ENCODE measurements at places on chromosomes 12 and 14.

DNA sequence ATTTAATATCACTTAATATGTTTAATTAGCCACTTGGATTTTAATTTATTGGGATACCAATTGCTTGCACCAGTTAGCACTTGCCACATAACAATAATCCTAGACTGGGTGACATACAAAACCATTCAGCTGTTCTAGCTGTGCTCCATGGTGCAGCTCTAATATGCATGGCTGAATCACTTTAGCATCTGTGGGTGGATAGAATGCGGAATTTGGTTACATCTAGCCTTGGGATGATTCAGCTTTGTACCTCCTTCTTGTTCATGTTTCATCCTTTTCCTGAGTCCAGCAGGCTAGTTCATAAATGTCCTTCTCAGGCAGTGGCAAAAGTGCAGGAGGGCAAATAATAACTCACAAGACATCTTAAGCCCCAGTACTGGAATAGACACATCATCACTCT, 1263.0 kb downstream of the LRFN5 start:
- DNase-seq, result no peak

DNA sequence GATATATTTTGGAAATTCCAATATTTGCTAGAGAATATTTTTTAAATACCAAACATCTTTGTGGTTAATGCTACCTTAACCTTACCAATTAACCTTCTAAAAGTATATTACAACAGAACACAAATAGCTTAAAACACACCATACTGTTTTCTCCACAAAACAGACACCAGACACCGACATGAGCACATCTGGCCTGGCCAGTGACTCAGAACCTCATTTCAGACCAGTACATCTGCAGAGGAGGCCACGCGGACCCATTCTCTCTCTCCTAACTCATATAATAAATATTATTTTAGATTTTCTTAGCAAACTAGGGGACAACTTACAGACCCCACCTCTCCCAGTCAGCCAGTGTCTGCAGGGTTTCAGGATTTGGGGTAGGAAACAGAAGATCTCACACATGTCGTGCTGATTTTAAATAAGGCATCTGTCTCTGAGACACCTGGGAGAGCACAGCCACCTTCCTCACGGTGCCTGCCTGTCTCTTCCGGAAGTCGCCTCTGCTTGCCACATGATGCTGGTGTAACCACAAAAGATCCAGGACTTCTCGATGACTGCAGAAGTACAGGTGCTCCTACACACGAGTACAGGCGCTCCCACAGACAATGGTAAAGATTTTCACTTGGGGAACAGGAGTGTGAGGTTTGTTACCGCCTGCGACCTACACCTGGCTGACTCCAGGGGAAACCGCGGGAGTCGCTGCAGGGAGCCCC, 9.7 kb upstream of the ANKLE2 start:
- DNase-seq, result no peak

DNA sequence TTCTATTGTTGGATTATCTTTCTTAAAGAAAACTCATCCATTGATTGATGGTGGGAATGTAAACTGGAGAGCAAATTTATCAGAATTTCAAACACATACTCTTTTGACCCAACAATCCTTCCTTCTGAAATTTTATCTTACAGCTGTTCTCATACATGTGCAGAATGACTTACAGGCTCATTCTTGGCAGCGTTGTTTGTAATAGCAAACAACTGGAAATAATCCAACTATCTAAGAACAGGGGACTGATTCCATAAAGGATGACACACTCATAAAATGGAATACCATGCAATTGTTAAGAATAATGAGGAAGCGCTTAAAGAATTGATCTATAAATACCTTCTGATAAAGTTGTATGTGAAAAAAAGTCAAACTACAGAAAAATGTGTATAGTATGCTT, 24.0 kb downstream of the RHOJ start:
- no peak for DNase-seq

GRCh38 chr12:68932128-68932960, 627 bp downstream of the CPM start:
- DNase-seq, result no peak

GRCh38 chr12:40561395-40561966, 130.8 kb upstream of the CNTN1 start:
- no peak for DNase-seq

GRCh38 chr12:1553987-1554982, 40.1 kb downstream of the FBXL14 start:
- DNase-seq, result no peak

DNA sequence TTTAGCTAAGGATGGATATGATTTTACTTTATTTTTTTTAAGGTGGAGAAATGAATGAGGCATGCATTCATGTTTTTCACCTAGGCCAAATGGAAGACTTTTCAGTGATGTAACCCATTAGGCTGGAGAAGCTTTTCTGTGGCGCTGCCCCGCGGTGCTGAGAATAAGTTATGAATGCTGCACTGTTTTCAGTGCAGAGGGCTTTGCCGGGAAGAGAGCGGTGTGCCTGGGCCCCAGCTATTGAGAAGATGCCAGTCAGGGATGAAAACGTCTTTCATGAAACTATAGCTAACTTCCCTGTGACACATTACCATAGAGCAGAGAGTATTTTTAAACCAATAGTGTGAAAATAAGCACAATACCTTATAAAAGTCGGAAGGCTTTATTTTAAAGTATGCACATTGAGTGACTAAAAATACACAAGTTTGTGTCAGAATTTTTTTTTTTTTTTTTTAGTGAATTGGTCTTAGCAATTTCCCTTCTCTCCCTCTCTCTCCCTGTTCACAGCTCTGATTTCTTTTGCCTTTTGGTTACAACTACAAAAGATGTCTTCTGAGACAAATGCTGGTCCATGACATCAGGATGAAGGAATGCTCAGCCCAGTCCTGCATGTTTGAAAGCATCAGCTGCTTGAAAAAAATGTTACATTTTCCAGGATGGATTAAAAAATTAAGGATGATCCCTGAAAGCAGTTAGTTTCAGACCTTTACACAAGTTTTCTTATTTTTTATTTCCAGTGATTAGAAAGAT, 48.3 kb downstream of the NPAS3 start:
- peak; percentile 65 for DNase-seq

DNA sequence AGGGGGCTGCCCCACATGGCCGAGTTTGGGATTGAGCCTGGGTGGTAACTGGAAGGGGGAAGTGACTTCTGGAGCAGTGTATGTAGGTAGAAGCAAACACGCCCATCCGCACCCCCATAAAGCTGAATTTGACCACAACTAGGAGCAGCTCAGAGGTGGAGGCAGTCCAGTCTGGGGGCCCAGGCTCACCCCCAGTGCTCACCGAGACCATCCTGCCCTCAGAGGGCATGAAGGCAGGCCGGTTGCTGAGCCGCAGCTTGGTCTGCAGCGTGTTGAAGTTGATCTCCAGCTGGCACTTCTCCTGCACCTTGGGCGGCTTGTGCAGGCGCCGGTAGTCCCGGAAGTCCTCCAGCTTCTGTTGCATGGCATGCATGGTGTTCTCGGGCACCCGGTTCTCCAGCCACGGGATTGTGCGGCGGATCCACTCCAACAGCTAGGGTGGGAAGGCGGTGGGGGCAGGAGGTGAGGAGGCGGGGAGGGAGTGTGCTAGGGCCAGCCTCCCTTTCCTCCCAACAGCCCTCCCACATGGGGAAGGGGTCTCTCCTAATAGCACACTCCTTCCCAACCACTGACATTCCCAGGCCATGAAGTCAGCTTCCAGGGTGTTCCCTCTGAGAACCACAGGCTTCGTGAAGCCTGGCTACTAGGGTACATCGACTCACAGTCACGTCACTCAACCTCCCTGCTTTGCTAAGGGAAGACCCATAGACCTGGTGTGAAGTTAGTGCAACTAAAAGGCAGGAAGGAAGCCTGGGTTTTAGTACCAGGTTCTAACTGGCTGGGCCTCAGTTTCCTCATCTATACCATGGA, 87.0 kb downstream of the ACTN1 start:
- no peak for DNase-seq

DNA sequence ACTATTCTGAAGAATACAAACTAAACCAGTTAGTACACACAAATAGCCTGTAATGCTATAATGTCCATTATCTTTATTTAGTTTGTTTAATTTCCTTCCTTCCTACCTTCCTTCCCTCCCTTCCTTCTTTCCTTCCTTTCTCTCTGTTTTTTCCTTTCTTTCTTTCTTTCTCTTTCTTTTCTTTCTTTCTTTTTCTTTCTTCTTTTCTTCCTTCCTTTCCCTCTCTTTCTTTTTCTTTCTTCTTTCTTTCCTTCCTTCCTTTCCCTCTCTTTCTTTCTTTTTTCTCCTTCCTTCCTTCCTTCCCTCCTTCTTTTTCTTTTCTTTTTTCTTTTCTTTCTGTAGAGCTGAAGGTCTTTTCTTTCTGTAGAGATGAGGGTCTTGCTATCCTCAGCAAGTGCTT, 131.2 kb downstream of the TMEM30B start:
- no peak for DNase-seq

DNA sequence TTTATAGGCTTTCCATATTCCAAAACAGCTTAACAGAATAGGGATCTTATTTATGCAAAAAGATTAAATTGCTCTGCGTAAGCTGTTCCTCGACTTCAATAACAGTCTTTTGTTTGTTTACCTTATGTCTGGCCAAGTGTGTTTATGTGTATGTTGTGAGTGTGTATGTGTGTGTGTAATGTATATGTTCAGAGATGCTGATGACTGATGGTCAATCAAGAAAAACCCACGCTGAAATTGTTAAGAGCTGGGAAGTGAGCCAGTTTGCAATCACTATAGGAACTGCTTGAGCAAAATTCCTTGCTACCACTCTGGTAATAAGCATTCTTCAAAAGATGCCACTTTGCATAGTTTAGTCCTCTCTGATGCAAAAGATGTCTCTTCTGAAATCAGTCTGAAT, 59.6 kb downstream of the PRKD1 start:
- no peak for DNase-seq

- no peak for DNase-seq
Observed at GRCh38 chr14:65027127-65027799, 40.6 kb downstream of the FNTB start.

DNA sequence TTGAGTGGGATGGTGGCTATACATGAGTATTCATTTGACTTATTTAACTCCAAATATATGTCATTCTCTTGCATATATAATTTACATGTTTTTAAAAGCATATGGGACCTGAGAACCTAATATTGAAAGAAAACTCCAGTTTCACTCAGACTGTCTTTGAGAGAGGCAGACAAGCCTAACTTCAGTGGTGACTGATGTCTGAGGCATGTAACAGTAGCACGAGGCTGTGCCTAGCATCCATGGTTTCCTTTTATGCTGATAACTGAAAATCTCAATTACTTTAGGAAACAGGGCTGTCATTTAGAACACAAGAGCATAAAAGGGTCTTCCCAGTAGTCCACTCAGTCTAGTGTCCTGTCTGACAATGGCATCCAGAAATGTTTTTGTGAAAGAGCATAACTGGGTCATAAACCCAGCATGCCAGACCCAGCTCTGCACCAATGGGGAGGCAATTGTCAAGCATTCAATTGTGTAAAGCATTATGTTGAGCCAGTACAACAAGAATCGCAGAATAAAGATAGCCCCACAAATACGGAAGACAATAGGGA, 24.3 kb downstream of the MAPK1IP1L start:
- DNase-seq, result no peak

DNA sequence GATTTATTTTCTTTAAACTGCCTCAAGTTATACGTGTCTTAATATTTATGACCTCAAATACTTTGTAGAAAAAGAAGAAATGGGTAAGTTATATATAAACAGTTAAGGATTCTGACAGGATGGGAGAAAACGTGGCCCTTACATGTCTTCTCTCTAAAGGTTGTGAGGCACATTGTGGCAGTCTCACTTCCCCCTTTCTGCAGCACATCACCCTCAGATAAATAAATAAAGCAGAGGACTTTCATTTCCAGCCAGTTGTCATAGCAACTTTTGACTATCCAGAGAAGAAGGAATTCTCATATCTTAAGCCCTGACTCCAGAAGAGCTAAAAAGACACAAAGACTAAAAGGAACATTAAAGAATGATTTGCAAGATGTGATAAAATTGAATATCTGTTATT, 28.8 kb upstream of the CEP83 start:
- no peak for DNase-seq

DNA sequence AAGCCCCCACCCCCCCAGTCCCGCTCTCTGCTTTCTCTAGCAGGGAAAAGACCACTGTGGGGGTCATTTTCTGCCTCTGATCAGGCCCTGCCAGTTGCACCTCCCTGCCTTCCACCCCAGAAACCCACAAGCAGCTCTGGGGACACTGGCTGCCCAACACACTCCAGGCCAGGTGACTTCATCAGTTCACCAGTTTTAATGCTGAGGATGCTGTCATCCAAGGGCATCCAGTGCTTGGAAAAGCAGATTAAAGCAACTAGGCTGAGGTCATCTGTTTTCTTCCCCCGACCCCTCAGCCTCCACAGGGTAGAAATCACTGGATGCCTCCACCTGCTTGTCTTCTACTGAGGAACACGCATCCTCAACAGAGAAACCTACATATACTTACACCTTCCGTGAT, 282.4 kb downstream of the DPF3 start:
- DNase-seq, result no peak

GRCh38 chr14:89348722-89349121, 68.3 kb downstream of the FOXN3 start:
- no peak for DNase-seq

DNA sequence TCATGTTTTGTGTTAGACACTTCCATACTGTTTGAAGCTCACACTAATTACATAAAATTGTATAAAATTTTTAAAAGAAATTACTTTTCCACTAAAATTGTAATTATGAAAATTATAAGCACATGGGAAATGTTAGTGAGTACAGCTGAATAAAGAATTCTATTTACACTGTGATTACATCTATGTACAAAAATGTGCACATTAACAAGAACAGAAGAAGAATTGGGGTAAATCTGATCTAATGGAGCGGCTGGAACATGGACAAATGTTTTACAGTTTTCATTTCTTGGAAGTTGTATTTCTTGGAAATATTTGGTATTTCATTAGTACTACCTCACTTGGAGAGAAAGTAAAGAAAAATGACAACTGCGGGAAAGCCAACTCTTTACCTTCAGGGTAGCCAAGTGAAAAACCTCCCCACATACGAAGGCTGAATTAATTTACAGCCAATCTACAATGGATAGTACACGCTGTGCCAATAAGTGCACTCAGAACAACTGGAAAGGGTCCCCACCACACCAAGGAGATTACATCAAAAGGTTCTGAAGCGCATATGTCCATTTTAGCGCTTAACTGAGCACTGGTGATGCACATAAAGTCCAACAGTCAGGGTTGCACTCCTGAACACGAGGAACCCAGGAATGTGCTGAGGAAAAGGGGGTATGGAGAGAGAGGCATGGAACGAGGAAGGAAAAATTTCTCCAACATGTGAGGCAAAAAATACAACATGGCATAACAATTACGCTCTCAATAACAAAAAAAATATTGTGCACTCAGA, 17.5 kb downstream of the MED13L start:
- DNase-seq, result no peak

DNA sequence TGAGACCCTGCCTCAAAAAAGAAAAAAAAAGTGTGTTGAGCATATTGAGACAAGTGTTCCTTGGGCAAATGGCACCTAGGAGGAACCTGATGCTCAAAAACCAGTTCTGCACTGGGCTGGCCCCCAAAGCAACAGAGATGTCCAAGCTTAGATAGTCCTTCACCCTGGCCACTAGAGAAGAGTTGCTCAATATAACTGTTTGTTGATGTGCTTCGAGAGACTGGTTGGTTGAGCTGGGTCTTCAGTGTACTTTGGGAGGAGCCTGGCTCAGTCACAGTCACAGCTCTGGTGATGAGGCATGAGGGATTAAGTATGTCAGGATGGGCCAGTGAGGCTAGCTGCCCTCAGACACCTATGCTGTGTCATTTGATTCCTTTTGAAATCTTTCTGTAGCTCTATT, 38.0 kb downstream of the SLC2A14 start:
- no peak for DNase-seq

- DNase-seq, result no peak
Observed at GRCh38 chr12:46153268-46153872, 115.5 kb downstream of the SLC38A1 start.

Data from caudate nucleus (tissue), 63 donors.